Caco-2 (cell line): ENCODE measurements at places on chromosomes 3 and 15. TPM values are rescaled to one million over a fixed set of nuclear protein-coding genes. Genes with fewer than 3 reads are reported as not detected.

DNA sequence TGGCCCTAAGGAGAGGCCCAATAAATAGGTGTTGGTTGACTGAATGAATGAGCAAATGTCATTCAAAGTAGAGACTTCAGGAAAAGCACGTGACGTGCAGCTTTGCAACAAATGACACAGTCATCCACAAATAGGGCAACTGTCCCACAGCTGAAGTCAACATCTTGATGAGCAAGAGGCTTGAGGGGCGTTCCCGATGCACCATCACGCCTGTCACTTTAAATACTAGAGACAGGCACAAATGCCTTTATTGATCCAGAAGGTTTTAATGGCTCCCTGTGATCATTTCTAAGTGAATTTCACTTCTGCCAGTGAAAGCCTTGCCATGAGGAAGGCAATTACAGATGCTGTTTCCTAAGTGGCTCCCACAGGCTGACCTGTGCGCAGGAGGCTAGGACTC is 43.6 kb downstream of the ABTB1 start:
- DNase-seq, result no peak
- no peaks in the 10 kb centered on the region for H3K4me1 ChIP-seq
- H3K27ac ChIP-seq, result no peak overlapping the region
- H3K27me3 ChIP-seq, result no peaks in the 10 kb centered on the region
- no peak overlapping the region for H3K4me3 ChIP-seq

- no peak for DNase-seq
- H3K4me3 ChIP-seq, result no peak overlapping the region
- peak overlapping the region; percentile 36 for H3K27ac ChIP-seq
- H3K36me3 ChIP-seq, result no peaks in the 10 kb centered on the region
- H3K4me1 ChIP-seq, result peaks cover 6% of the 10 kb centered on the region
- no peaks in the 10 kb centered on the region for H3K27me3 ChIP-seq
These were observed 82.6 kb upstream of the TLE3 start for GRCh38 chr15:70180186-70180875.

GRCh38 chr3:24192469-24193056 is 247.5 kb downstream of the NR1D2 start:
- no peaks in the 10 kb centered on the region for H3K4me1 ChIP-seq
- no peaks in the 10 kb centered on the region for H3K36me3 ChIP-seq
- H3K27me3 ChIP-seq, result no peaks in the 10 kb centered on the region
- H3K27ac ChIP-seq, result no peak overlapping the region

CCR3 gene
- total RNA-seq, result 0.64 and 0.65 TPM in 2 replicates

SAXO2 gene
- 0.61 TPM in 1 of 2 replicates, not detected in the other for total RNA-seq

SLC51B gene
- 15.4 and 17.1 TPM in 2 replicates for total RNA-seq
